ENCODE measurements at places on chromosomes 12 and 14. TPM values are rescaled to one million over a fixed set of nuclear protein-coding genes. Genes with fewer than 3 reads are reported as not detected.

The AQP5 gene
- 30.8 TPM for polyA plus RNA-seq

The LUM gene
- polyA plus RNA-seq: 158 TPM

The EXOC3L4 gene
- polyA plus RNA-seq: 4.6 TPM

The GNB3 gene
- polyA plus RNA-seq: 2.0 TPM

The RAPGEF3 gene
- polyA plus RNA-seq: 40.4 TPM

The OR6C2 gene
- polyA plus RNA-seq: not detected

The SLC25A47 gene
- polyA plus RNA-seq: 0.06 TPM

The NXPH4 gene
- polyA plus RNA-seq: 0.16 TPM

The ZNF891 gene
- polyA plus RNA-seq: 0.26 TPM

Data from lung (tissue), 17 donors.